ENCODE measurements at places on chromosomes 13 and 19. TPM values are rescaled to one million over a fixed set of nuclear protein-coding genes. Genes with fewer than 3 reads are reported as not detected.
A peak's percentile ranks its signal among the peaks of the same experiment; 100 is the strongest.

GRCh38 chr19:46926170-46927071 lies 65.6 kb downstream of the ARHGAP35 start:
- DNase-seq, result peak; percentile 28

DNA sequence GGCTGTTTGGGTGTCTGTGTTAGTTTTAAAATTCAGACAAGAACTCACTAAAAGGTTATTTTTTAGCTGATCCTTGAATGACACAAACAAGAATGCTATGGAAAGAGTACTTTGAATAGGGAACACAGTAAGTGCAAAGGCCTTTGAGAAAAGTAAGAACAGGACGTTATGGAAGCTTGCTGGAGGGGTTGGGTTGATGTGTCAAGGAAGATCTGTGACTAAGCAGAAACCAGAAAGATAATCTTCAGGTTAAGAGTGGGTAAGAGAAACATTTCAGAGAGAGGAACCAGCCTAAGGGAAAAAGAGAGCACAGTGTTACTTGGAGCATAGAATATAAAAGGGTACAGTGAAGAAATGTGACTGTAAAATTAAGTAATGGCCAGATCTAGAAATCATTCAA lies 41.2 kb upstream of the TRPC4 start:
- no peak for DNase-seq

GRCh38 chr19:47511681-47512080 lies 3.2 kb downstream of the NAPA start:
- peak; percentile 87 for DNase-seq

GRCh38 chr19:51003316-51003715 lies 1.9 kb upstream of the KLK8 start:
- DNase-seq, result no peak

- no peak for DNase-seq
Measured at GRCh38 chr19:6568816-6569215, 22.1 kb downstream of the CD70 start.

GRCh38 chr13:69324090-69324886 lies 783.3 kb upstream of the ATXN8OS start:
- DNase-seq, result no peak

DNA sequence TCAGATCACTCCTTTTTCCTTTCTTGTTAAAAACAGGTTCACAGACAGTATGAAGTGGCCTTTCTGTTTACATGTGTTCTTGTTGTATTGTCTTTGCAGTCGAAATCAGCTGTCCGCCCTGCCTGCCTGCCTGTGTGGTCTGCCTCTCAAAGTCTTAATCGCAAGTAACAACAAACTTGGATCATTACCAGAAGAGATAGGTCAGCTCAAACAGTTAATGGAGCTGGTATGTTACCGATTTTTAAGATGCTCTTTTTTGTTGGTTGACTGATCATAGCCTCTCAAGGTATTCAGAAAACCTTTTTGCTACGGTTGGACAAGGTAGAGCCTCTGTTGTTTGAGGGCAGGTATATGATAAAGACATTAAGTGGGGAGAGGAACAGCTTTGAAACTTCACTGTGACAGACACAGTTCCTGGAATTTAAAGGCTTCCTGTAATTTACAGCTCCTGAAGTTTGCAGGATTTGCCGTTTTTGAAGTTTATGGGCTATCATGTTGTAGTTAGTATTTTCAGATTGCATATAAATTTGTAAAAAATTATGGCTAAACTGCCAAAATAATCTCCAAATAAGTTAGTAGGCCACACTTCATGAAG lies 116.1 kb downstream of the LRCH1 start:
- DNase-seq, result no peak

Gene CCNA1
- total RNA-seq, result 1.3 TPM

Gene ZIK1
- 3.9 TPM for total RNA-seq

Gene SYNE4
- total RNA-seq, result not detected

Gene ZNF534
- 0.08 TPM for total RNA-seq

All from myocyte (in vitro differentiated cells).